ENCODE measurements at places on chromosomes 7 and 10. TPM values are rescaled to one million over a fixed set of nuclear protein-coding genes. Genes with fewer than 3 reads are reported as not detected.
A peak's percentile ranks its signal among the peaks of the same experiment; 100 is the strongest.

- no peak overlapping the region for H3K4me3 ChIP-seq
- DNase-seq: peak; percentile 40
- H3K4me1 ChIP-seq: no peaks in the 10 kb centered on the region
- H3K36me3 ChIP-seq: no peaks in the 10 kb centered on the region
These were observed 329.9 kb downstream of the PTPRN2 start for GRCh38 chr7:158257516-158258410.

- H3K4me1 ChIP-seq: no peaks in the 10 kb centered on the region
- no peak overlapping the region for H3K27ac ChIP-seq
- DNase-seq: no peak
- H3K36me3 ChIP-seq: no peaks in the 10 kb centered on the region
- no peaks in the 10 kb centered on the region for H3K27me3 ChIP-seq
These were observed 47.2 kb upstream of the CCDC3 start for GRCh38 chr10:13048762-13049161.

GRCh38 chr7:50208378-50208982 is 96.0 kb upstream of the IKZF1 start:
- no peak overlapping the region for H3K27ac ChIP-seq
- no peaks in the 10 kb centered on the region for H3K4me1 ChIP-seq
- H3K36me3 ChIP-seq: no peaks in the 10 kb centered on the region
- DNase-seq: no peak

DNA sequence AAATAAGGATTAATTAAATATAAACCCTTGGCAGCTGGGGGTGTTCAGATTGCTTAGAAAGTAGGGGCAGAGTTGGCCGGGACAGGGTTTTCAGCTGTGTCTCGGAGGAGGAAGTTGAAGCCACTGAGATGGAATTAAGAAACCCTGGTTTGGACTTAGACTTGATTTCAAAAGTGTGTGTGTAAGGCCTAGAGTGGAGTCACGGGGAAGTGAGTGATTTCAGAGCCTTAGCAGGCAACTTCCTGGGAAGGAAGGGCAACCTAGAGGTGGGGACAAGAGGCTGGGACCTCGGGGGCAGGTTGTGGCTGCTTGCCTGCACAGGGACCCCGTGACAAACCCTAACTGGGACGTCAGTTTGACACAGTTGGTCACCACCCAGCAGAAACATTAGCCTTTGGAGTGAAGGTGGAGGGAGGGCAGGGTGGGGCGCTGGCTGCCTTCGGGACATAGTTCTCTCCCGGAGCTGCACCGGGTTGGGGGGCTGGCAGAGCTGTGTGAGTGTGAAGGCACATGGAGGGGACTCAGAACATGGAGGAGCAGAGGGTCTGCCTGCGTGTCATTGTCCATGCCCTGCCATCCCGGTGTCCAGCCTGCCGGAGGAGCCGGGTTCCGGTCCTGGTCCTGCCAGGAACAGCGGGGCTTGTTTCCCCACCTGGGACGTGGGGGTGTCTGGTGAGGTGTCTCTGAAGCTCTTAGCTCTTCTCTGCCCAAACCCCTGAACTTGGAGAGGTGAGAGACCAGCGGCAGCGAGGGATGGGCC is 1.8 kb downstream of the BRI3 start:
- DNase-seq: no peak
- H3K27ac ChIP-seq: peak overlapping the region; percentile 99
- H3K4me3 ChIP-seq: peak overlapping the region; percentile 91
- H3K4me1 ChIP-seq: peaks cover 38% of the 10 kb centered on the region

GRCh38 chr10:69941730-69942129 is 110.9 kb upstream of the MACROH2A2 start:
- DNase-seq: no peak
- H3K4me1 ChIP-seq: no peaks in the 10 kb centered on the region
- no peaks in the 10 kb centered on the region for H3K27me3 ChIP-seq

DNA sequence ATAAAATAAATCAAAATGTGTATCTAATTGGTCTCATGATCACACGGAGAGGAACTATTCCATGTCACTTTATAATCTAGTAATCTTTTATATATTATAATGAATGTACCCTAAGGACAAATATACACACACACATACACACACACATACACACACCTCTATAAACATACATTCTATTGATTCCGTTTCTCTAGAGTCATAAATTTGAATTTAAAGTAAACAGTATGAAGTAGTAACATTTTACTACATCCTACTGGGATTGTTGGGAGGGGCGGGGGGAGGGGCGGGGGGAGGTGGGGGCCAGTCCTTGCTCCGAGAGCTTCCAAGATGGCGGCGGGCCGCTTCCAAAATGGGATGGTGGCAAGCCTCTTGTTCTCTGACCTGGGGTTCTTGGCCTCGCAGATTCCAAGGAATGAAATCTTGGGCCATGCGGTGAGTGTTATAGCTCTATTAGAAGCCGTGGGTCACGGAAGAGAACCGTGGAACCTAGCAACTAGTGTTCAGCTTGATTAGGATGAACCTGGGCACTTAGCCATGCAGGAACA is 143.2 kb downstream of the REEP3 start:
- H3K36me3 ChIP-seq: no peaks in the 10 kb centered on the region
- H3K4me1 ChIP-seq: no peaks in the 10 kb centered on the region
- no peak overlapping the region for H3K27ac ChIP-seq
- no peak for DNase-seq
- no peaks in the 10 kb centered on the region for H3K27me3 ChIP-seq
- no peak overlapping the region for H3K4me3 ChIP-seq

DNA sequence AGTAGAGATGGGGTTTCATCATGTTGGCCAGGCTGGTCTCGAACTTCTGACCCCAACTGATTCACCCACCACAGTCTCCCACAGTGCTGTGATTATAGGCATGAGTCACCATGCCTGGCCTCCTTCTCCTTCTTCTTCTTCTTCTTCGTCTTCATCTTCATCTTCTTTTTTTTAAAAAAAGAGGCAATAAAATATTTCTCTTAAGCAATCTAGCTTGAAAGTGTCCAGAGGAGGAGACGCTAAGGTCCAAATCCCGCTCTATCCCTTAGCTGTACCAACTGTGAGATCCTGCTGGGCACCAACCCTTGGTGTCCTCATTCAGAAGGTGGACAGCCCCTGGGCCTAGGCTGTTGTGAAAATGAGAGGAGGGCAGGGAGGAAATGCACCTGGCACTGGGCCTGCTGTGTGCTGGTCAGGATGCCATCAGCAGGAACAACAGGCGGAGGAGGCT is 13.9 kb upstream of the PSAP start:
- no peak for DNase-seq
- no peak overlapping the region for H3K27ac ChIP-seq
- H3K27me3 ChIP-seq: no peaks in the 10 kb centered on the region
- no peaks in the 10 kb centered on the region for H3K36me3 ChIP-seq
- peaks cover 13% of the 10 kb centered on the region for H3K4me1 ChIP-seq

GRCh38 chr7:15829691-15830090 is 143.2 kb upstream of the MEOX2 start:
- no peaks in the 10 kb centered on the region for H3K27me3 ChIP-seq
- no peaks in the 10 kb centered on the region for H3K36me3 ChIP-seq
- H3K27ac ChIP-seq: no peak overlapping the region

DNA sequence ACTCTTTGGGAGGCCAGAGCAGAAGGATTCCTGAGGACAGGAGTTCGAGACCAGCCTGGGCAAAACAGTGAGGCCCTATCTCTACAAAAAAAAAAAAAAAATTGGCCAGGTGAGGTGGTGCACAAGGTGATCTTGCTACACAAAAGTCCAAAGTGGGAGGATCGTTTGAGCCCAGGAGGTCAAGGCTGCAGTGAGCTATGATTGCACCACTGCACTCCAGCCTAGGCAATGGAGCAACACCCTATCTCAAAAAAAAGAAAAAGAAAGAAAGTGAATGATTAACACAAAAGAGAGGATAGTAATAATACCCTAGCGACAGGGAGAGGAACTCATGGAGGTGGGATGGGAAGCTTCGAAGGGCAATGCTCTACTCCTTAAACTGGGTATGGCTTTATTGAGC is 30.4 kb downstream of the TMEM176B start:
- no peaks in the 10 kb centered on the region for H3K36me3 ChIP-seq
- H3K4me3 ChIP-seq: no peak overlapping the region
- H3K4me1 ChIP-seq: no peaks in the 10 kb centered on the region
- no peaks in the 10 kb centered on the region for H3K27me3 ChIP-seq

DNA sequence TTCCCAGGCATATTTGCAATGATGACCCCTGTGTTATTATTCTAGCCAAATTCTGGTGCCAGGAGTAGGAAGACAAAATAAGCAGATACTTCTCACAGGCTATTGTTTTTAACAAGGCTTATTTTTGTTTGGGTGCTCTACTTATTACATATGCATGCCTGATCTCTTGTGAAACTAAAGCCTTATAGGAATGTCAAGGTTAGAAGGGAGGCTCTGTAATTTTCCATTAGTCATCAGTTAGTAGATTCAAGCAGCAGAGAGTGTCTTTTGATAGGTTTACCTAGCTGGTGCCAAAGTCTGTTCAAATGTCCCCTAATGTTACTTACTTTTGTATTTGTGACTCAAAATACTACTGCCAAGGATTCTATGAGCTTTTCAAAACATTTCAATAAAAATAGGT is 11.7 kb upstream of the TMEM106B start:
- no peak overlapping the region for H3K4me3 ChIP-seq
- no peaks in the 10 kb centered on the region for H3K36me3 ChIP-seq
- H3K4me1 ChIP-seq: no peaks in the 10 kb centered on the region

- no peak for DNase-seq
- no peaks in the 10 kb centered on the region for H3K27me3 ChIP-seq
- H3K27ac ChIP-seq: no peak overlapping the region
- no peaks in the 10 kb centered on the region for H3K36me3 ChIP-seq
- no peak overlapping the region for H3K4me3 ChIP-seq
These were observed 47.7 kb downstream of the CDK6 start for GRCh38 chr7:92788559-92789183.

GRCh38 chr7:150863946-150864345 is 11.6 kb downstream of the AOC1 start:
- DNase-seq: no peak
- H3K4me1 ChIP-seq: no peaks in the 10 kb centered on the region
- no peak overlapping the region for H3K27ac ChIP-seq
- no peaks in the 10 kb centered on the region for H3K27me3 ChIP-seq
- no peak overlapping the region for H3K4me3 ChIP-seq

OR13A1 gene
- 0.33 TPM for total RNA-seq

SH2D4B gene
- not detected for total RNA-seq

TAF6 gene
- total RNA-seq: 35.0 TPM

KRIT1 gene
- 95.7 TPM for total RNA-seq
